ENCODE measurements at places on chromosomes 7 and 10.

DNA sequence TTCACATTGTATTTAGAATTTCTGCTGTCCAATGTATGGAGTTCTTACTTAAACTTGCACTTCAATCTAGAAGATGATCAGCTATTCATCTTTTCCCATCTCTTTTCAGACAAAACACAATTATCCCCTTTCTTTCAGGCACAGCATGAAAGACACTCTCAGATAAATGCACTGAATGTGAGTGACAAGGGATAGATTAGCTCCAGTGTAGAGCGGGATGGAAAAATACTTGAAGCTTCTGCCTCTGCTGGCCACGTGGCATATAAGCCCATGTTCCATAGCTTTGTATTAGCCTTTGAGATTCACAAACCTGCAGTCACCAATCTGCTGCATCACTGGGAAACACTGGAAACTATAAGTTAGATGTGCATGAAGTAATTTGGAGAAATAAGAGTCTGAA lies 162.2 kb upstream of the FAM3C start:
- no peak for DNase-seq

GRCh38 chr7:76424413-76425111 lies at the start of gene ZP3:
ZP3 (plus strand) TSS chr7:76424950; CDS start chr7:76424965, 15 bp downstream.
- no peak for DNase-seq

DNA sequence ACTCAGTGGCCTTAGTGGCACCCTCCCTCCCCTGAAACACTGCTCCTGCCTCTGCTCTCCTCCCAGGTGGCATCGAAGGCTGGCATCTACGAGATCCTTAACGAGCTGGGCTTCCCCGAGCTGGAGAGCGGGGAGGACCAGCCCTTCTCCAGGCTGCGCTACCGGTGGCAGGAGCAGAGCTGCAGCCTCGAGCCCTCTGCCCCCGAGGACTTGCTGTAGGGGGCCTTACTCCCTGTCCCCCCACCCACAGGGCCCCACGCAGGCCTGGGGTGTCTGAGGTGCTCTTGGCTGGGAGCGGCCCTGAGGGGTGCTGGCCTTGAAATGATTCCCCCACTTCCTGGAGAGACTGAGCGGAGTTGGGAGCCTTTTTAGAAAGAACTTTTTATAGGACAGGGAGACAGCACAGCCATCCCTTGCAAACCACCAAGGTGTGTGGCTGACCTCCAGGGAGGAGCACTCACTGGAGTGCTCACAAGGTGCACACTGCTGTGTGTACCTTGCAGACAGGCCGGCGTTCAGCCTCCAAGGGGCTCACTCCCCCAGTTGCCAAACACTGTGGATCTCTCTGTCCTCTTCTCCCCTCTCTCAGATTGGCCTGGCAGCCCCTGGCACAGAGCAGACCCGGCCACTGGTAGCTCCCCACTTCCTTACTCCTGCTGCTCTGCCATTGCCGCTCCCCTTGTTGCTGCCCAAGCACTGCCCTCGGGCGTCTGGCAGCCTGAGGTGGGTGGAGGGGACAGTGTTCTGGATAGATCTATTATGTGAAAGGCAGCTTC lies 35.8 kb downstream of the PRF1 start:
- DNase-seq, result no peak

DNA sequence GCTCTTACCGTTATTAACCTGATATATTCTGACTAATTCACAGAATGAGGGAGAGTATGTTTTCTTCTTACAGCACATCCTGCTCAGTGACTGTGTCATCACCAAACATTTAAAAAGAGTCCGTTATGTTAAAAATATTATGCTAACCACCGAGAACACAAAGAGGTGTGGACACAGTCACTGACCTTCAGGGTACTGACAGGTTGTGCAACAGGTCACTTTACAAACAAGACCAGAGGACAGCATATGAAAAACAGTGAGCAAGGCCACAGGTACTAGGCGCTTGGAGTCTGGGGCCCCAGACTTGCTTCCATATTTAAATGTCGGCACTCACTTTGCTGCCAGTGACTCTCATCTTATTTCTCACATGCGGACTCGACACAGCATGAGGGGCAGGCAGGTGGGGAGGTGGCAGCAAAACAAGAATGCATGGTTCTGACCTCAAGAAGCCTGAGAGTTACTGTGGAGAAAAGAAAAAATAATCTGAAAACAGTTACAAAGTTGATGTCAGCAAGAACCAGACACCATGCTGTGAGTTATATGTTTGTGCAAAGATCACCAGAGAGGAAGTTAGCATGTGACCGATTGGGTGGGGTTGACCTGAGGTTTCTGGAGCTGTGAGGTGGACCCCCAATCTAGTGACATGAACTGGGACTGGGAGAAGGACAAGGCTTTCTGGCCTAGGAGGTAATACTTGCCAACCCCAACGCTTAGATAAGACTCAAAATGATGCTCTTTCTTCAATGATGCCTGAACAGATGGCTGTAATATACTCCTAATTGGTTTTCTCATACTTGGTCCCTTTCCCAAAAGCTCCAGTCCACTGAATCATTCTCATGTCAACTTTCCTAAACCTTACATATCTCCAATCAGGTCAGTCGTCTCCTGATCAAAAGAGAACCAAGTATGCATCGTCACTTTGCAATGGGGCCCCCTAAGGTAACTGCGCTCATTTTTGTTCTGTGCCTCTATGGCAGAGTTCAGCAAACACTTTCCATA lies 102.4 kb downstream of the HIPK2 start:
- no peak for DNase-seq

DNA sequence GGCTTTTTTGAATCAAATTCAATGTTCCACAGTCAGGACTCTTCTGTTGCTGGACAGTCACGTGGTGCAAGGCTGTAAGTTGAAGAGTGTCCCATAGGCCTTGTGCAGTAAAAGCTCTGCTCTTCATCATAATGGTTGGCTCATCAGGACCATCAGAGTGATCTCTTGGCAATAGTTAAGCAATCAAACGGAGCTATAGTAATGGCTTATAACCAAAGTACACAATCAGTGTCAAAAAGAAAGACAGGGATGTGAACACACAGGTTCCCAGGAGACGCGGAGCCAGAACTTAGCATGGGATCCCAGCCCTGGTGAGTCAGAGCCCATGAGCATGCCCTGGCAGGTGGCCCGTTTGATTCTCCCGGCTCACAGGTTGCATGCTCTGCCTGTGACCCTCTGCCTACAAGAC lies 10.8 kb upstream of the GPNMB start:
- no peak for DNase-seq

DNA sequence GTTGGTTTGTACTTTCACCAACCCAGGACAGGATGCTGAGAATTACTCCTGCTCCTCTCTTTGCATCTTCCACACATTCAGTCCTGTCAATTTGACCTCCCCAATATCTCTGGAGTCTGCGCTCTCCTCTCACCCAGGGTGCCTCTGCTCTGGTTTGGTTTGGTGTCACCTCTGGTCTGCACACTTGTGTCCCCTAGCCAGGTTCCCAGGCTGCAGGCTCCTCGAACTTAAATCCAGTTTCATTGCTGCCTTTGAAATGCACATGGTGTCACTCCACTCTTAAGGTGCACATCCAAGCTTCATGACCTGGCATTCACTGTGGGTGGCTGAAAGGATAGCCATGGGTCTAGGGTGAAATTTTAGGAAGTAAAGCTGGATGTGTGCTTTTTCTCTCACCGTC lies 271.6 kb downstream of the RPS24 start:
- no peak for DNase-seq

GRCh38 chr10:114304571-114305421 lies 65.7 kb downstream of the VWA2 start:
- peak; percentile 21 for DNase-seq

GRCh38 chr7:14045651-14046050 lies 56.2 kb upstream of the ETV1 start:
- DNase-seq, result no peak

- DNase-seq, result no peak
These were observed 99.1 kb downstream of the SND1 start for GRCh38 chr7:127751062-127751461.

GRCh38 chr7:121330053-121330833 lies 1.4 kb downstream of the WNT16 start:
- DNase-seq, result no peak

GRCh38 chr10:114933588-114933987 lies 4.4 kb upstream of the TRUB1 start:
- no peak for DNase-seq

DNA sequence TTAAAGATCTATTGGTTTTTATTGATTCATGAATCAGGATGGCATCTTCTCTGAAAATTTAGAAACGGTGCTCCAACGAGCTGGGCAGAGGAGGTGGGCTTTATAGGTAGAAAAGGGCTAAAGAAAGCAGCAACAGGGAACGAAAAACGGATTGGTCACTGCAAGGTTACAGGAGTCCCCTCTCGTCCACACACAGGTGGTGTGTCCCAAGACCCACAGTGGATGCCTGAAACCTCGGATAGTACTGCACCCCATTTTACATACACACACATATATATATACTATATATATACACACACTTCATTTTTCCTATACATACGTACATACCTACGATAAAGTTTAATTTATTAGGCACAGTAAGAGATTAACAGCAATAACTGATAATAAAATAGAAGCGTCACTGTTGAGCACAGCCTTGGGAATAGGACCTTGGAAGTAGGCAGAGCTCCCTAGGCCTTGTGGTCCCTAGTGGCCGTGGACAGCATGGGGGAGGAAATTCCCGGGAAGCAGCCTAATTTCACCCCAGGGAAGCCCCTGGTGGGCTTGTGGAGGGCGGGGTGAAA lies 737 bp upstream of the NUB1 start:
- no peak for DNase-seq

- no peak for DNase-seq
These were observed 155.8 kb downstream of the REEP3 start for GRCh38 chr10:63677001-63677400.

GRCh38 chr7:78476851-78477405 lies 678.4 kb downstream of the PHTF2 start:
- no peak for DNase-seq

DNA sequence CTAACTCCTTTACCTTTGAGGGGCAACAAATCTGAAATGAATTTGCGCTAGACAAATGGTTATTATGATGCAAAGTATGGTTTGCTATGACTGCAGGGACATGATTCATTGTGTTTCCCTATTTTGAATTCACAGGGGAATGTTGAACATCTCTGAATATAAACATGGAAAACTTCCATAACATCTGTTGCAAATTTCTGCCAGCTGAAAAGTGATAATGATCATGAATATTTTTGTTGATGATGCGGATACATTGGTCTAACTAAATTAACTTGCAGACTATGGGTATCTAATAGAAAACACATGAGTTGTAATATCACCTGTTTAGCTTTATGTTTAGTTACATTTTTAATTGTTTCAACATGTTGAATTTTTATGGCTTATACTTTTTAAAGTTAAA lies 1325.5 kb downstream of the REEP3 start:
- no peak for DNase-seq

GRCh38 chr10:112724404-112724991 lies 225.5 kb upstream of the TCF7L2 start:
- no peak for DNase-seq

DNA sequence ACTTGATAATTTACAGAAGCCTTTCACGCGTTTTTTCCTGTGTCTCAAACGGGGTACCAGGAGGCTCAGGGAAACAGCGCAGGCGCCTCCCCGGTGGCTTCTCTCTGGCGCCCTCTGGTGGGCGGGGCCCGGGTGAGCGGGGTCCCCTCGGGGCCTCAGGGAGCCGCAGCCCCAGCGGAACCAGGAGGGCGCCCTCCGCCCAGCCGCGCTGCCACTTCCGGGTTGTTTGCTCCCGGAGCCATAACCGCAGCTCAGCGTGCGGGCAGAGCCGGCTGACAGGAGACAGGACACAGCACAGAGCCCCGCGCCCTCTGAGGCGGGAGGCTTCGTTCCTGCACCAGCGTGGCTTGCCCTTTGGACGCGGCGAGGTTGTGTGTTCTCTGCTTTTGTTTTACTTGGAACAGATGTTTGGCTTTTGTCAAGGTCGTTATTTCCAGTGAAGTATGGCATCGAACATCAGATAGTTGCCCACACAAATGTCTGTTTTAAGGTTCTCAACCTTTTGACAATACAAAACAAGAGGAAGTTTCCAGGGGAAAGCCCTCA lies 6.9 kb upstream of the CYP2E1 start:
- peak; percentile 90 for DNase-seq

GRCh38 chr10:25999295-25999981 lies 65.4 kb downstream of the MYO3A start:
- no peak for DNase-seq

DNA sequence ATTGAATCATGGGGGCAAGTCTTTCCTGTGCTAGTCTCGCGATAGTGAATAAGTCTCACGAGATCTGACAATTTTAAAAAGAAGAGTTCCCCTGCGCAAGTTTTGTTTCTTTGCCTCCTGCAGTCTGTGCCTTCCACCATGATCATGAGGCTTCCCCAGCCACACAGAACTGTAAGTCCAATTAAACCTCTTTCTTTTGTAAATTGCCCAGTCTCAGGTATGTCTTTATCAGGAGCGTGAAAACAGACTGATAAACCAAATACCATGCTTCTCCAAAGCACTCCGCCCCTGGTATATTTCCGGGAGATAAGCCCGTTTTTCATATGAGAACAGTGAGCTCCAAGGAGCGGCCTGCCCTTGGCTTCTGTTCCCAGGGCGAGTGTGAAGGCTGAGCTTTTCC lies 118.9 kb downstream of the EVX1 start:
- DNase-seq, result no peak

DNA sequence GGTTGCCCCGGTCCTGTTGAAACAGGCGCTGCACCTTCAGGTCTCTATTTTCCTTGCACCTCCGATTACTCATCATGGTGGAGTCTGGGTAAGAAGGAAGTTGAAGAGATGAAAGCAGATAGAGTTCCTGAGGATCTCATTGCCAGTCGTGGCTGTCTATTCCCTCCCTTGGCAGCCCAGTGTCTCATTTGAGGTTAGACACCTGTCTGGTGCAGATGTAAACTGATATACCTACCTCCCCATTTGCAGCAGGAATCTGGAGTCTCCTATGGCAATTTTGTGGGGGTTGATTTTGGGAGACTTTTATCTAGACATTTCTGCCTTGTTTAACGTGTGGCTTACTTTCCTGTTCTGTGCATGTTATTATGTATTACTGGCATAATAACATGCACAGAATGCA lies 212.1 kb downstream of the BICC1 start:
- DNase-seq, result no peak

DNA sequence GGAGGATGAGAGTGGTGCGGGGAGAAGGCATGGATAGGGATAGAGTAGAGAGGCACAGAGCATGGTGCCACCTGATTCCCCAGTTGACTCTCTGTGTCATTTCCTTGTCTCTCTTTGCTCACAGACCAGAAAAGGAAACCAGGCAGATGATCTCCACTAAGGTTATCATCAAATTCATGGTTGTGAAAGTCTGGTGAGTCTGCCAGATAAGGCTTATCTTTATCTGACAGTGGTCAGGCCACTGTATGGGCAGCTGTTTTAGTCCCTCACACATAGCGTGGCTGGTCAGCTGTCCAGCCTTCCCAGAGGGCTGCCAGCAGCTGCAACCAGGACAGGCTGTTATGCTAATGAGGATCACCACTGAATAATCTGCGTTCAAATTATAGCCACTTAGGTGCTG lies 99.0 kb downstream of the ADRA2A start:
- DNase-seq, result no peak

- DNase-seq, result no peak
These were observed 47.1 kb upstream of the ZNRF2 start for GRCh38 chr7:30237271-30237695.

- no peak for DNase-seq
These were observed 1349.1 kb downstream of the XPNPEP1 start for GRCh38 chr10:108574233-108574632.

- no peak for DNase-seq
These were observed 79.1 kb upstream of the NEUROD6 start for GRCh38 chr7:31419505-31420055.
